AG04449 (cell line): ENCODE measurements at places on chromosomes 2 and 18.
A peak's percentile ranks its signal among the peaks of the same experiment; 100 is the strongest.

- peak; percentile 7 for DNase-seq
Observed at GRCh38 chr18:67672155-67672554, 155.6 kb upstream of the DSEL start.

- peak; percentile 74 for DNase-seq
Observed at GRCh38 chr2:19256121-19256601, 102.3 kb downstream of the OSR1 start.

GRCh38 chr2:36245651-36246050 is 109.9 kb upstream of the CRIM1 start:
- no peak for DNase-seq

- DNase-seq = no peak
Observed at GRCh38 chr2:226040344-226040900, 640.9 kb downstream of the NYAP2 start.

GRCh38 chr18:23675896-23676295 is 13.2 kb upstream of the ANKRD29 start:
- no peak for DNase-seq

DNA sequence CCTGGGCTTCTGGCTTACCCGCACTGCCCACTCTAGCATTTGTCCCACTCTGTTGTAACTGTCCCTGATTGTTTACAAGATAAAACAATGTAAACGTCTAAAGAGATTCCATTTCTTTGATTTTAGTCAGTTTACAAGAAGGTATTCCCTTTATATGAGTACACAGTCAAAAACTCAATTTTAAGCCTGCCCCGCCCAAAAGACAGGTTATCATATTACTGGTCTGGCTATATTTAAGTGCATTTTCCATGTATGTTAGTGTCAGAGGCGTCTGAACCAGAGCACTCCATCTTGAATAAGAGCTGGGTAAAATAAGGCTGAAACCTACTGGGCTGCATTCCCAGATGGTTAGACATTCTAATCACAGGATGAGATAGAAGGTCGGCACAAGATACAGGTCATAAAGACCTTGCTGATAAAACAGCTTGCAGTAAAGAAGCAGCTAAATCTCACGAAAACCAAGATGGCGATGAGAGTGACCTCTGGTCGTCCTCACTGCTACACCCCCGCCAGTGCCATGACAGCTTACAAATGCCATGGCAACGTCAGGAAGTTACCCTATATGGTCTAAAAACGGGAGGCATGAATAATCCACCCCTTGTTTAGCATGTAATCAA is 15.0 kb downstream of the GPR45 start:
- no peak for DNase-seq

GRCh38 chr2:70369082-70369481 is 67.2 kb upstream of the FAM136A start:
- no peak for DNase-seq

GRCh38 chr2:113677330-113677729 is 50.3 kb downstream of the RABL2A start:
- DNase-seq = no peak

GRCh38 chr18:71352618-71353017 is 1063.8 kb downstream of the SOCS6 start:
- DNase-seq = no peak

GRCh38 chr2:183671233-183671632 is 547.0 kb downstream of the NUP35 start:
- DNase-seq = no peak

DNA sequence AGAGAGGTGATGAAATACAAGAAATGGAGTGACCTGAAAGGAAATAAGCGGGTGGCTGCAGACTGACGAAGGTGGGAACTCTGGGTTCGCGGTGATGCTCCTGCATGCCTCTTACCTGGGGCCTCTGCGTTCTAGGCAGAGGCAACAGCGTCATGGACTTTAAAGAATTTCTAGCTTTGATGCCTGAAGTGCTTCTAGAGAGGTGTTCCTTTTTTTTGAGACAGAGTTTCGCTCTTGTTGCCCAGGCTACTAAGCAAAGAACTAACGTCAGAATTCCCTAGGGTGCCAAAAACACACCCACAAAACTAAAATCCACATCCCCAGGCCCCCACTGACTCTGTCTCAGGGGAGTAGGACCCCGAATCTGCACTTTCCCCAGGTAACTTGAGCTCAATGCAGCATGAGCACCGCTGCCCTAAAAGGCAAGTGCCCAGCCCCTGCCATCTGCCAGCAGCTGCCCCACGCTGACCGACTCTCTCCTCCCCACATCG is 110.5 kb upstream of the ID2 start:
- no peak for DNase-seq

DNA sequence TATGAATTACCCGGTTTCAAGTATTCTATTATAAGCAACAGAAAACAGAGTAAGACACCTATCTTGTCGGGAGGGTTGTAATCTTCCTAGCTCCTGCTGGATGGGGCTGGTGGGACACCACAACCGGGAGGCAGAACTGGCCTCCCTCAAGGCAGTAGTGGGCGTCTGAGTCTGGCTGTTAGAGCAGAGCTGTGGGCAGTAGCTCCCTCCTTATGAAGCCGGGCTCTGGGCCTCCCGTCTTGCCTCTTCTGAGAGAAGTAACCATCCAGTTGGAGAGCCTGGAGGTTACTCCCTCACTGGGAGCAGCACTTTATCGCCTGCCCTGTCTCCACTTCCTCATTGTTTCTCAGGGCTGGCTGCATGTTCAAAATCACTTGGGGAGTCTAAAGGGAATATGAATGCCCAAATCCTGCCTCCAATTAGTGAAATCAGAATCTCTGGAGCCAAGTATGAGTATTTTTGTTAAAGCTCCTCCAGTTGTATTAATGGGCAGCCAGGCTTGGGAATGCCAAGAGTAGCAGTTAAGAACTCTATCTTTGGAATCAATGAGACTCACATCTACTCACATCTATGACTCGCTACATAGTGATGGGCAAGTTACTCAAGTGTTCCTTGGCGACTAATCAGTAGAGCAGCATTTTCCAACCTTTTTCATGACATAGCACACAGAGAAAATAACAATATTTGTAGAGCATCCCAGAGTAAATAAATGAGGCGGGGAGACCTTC is 27.3 kb upstream of the NRP2 start:
- DNase-seq = peak; percentile 56

DNA sequence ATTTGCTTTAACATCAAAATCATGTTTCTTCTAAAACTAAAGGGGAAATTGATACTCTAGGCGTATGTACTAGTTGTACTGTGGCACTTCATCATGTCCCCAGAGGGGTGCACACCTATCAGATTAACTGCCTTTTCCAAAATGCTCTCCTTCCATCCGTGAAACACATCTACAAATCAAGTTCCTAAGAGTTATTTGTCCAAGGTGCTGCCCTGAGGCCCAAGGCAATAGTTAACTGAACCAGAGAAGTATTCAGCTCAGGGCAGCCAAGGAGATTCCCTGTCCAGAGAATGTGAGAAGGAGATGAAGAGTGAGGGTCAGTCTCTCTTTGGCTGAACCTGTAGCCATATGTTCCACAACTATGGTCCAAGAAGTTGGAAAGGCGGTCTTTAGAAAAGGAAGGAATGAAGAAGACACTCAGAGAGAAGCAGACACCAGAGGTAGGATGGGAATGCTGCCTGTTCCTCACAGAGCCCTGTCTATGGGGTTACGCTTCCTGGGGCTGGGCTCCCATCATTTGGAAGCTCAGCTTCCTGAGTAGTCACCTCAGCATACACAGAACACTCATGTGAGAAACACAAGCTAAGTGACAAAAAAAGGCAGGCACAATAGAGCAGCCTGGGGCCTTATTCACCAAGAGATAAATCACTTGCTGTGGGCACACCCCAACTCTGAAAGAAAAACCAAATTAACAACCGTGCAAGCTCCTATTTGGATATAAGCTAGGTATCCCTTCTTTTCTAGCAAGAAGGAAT is 55.6 kb downstream of the ANKRD44 start:
- no peak for DNase-seq

GRCh38 chr2:9668687-9669345 is 38.0 kb upstream of the YWHAQ start:
- no peak for DNase-seq

- no peak for DNase-seq
Observed at GRCh38 chr18:46073474-46074331, 1.6 kb upstream of the PSTPIP2 start.

- DNase-seq = no peak
Observed at GRCh38 chr2:75549401-75550253, 11.1 kb downstream of the EVA1A start.

DNA sequence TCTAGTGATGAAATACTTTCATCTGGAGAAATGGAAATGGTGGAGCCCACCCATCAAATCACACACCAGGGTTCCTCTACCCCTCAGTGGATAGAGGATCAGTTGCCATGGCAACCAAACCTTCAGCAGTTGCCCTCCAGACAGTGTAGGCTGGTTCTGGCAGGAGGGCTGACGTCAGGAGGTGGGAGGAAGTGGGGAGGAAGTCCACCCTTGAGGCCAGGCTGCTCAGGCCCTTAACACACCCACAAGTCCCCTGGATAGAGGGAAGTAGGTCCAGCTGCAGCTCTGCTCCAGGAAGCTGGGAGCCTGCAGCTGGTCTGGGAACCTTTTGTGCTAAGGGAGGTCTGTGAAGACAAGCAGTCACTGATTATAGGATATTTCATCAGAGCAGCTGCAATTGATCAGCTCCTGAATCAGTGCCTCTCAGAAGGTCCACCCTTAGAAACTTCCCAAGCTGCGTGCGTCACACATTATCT is 186.6 kb downstream of the MTX2 start:
- DNase-seq = no peak

DNA sequence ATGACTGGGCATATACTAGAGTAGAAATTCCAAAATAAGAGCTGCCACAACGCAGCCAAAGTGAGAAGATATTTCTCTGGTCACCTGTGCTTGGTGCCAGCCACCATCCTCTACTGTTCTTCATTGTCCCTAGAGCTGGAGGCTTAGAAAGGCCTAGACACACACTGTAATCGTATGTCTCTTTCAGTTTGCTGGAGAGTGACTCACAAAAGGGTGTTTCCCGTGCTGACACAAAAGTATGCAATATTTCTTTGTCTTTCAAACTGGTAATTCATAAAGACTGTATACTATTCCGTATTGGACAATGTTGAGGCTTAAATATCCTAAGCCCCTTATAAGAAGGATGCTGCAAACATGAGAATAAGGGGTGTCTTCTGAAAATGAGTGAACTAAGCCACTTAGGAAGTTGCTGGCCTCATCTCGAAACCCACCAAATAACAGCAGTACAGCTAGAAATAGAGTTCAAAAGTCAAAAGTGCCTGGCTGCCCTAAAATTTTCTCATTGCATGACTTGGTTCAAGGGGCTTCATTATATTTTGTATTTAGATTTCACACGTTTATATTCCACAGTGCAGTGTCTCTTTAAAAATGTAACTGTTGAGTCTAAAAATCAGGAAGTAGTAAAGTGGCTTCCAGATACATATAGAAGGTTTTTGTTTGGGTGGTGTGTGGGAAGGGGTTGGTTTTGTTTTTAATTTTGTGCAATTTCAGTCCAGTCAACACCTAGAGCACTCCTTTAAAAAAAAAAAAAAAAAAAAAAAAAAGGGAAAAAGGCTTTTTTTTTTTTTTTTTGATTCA is 601.1 kb downstream of the ARHGAP15 start:
- no peak for DNase-seq

DNA sequence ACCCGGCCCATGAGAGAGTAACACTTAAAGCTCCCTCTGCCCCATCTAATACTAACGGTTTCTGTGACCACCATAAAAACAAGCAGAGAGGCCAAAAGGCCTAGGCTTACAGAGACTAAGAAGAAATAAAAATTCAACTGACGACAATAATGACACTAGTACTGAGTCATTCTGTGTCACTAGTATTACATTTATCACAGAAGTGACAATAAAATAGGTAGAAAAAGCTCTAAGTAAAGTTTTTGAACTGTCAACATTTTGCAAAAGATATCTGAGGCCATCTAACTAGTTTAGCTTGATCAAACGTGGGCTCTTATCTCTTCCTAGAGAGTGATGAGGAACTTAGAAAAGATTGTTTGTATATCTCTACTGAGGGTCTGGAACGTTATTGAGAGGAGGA is 35.6 kb downstream of the AP1S3 start:
- DNase-seq = no peak

GRCh38 chr2:104164721-104165252 is 689.1 kb upstream of the POU3F3 start:
- DNase-seq = no peak

- DNase-seq = no peak
Observed at GRCh38 chr2:181131584-181131983, 151.2 kb downstream of the UBE2E3 start.

- no peak for DNase-seq
Observed at GRCh38 chr2:74025971-74026612, 41.4 kb downstream of the TET3 start.

DNA sequence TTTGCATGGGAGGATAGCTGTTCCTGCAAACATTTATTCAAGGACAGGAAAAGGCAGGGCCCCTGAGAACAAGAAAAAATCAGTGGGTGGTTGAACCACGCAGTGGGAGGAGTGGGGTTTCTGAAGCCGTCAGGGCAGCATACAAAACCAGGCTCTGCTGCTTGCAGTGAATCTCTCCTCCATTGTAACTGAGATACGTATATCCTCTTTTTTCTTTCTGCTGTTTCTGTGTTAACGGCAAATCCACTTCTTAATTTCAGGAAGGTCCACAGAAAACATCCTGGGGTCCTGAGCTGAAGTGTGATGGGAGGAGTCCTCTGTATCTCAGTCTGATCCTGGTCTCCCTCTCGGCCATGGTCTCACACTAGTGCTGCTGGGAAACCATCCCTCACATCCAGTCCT is 27.2 kb upstream of the KCNF1 start:
- DNase-seq = no peak

DNA sequence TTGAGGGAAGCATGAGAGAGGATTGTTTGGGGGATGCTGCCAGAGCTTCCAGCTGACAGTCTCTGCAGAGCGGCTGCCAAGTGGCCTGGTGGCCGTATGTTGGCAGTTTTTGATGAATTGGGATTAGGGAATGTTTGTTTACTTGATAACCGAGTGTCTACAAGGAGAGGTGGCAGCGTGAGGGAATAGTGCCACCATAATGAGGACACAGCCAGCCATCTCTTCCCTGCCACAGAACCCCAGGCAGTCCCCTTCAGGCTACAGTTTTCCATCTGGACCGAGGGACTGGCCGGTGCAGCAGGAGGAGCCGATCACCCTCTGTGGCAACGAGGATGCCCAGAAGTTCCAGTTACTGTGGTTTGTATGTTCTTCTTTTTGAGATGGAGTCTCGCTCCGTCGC is 55.2 kb downstream of the TRAPPC12 start:
- DNase-seq = no peak

- DNase-seq = no peak
Observed at GRCh38 chr2:227848146-227848545, 23.3 kb upstream of the DAW1 start.

DNA sequence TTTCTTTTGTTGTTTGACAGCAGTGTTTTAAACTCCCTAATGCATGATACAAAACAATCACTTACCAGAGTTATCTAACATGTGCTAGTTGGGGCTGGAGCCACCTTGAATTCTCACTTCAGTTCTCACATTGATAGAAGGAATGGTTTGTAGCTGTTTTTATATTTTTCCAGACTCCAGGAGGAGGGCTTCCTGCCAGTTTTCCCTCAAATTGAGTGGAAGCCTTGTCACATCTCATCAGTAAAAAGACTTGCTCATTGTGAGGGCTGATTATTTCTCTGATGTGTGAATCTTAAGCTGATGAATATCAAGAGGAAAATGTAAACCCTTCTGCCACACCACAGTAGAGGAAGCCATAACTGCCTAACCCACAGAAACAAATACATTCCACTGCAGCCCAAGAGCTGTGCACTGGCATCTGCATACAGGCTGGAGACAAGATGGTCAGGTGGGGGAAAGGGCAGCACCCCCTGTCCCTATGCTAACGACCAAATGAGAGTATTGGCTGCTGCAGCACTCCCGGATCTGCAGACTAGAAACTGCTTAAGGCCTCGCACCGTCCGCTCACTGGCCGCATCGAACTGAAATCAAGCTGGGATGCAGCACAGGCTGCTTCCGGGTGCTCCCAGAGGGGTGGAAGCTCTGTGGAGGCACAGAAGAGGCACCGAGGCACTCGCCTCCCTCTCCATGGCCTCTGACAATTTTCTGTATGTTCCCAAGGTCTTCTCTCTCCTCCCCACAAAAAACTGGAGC is 73.7 kb upstream of the TPO start:
- DNase-seq = no peak
